ENCODE measurements at places on chromosomes 13 and 19.

DNA sequence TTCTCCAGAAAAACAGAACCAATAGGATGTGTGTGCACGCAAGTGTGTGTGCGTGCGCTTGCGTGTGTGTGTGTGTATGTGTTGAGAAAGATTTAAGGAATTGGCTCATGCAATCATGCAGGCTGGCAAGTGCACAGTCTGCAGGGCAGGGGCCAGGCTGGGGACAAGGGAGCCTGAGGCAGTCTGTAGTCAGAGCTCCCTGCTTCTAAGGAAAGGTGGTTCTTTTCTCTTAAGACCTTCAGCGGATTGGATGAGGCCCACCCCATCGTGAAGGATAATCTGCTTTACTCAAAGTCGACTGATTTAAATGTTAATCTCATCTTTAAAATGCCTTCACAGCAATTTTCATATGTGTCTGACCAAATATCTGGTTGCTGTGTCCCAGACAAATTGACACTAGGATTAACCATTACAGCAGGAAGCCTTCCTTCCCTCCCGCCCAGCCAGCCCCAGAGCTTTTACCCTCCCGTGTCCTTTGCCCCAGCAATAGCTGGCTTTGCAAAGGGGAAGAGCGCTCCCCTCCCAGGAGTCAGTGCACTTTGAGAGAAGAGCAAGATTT lies 15.0 kb upstream of the NAXD start:
- no peak for DNase-seq

GRCh38 chr19:20154636-20155035 lies 12.4 kb upstream of the ZNF486 start:
- DNase-seq = no peak

- DNase-seq = no peak
Observed at GRCh38 chr13:110124201-110124940, 182.6 kb downstream of the COL4A1 start.

GRCh38 chr19:46813839-46814358 lies 25.5 kb upstream of the SLC1A5 start:
- no peak for DNase-seq

DNA sequence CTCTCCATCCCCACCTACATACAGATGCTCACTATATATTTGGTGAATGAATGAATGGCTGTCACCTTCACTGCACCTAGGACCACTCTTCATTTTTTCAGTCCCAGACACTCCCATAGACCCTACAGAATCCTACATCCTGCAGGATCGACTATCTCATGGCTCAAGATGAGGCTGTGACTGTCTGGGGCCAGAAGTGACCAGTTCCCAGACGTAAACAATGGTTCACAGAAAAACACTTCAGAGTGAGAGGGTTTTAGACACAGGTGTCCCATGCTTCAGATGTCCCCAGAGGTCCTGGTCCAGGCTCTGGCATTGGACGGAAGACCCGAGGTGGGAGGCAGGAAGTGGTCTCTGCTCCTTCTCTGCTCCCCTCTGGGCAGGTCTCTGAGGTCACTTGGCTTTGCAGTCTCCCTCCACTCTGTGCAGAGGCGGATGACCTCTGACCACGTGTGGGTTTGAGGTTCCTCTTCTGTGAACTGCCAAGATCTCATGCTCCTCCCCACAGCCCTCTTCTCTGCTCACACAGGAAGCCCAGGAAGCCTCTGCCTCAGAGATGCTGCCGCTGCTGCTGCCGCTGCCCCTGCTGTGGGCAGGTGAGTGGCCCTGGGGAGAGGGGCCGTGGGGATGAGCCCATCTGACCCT lies 24.9 kb downstream of the SIGLEC7 start:
- no peak for DNase-seq
